Omental fat pad (tissue), 4 donors: ENCODE measurements at places on chromosomes 16 and 17. TPM values are rescaled to one million over a fixed set of nuclear protein-coding genes. Genes with fewer than 3 reads are reported as not detected.

The OR3A3 gene
- not detected for total RNA-seq

DNA sequence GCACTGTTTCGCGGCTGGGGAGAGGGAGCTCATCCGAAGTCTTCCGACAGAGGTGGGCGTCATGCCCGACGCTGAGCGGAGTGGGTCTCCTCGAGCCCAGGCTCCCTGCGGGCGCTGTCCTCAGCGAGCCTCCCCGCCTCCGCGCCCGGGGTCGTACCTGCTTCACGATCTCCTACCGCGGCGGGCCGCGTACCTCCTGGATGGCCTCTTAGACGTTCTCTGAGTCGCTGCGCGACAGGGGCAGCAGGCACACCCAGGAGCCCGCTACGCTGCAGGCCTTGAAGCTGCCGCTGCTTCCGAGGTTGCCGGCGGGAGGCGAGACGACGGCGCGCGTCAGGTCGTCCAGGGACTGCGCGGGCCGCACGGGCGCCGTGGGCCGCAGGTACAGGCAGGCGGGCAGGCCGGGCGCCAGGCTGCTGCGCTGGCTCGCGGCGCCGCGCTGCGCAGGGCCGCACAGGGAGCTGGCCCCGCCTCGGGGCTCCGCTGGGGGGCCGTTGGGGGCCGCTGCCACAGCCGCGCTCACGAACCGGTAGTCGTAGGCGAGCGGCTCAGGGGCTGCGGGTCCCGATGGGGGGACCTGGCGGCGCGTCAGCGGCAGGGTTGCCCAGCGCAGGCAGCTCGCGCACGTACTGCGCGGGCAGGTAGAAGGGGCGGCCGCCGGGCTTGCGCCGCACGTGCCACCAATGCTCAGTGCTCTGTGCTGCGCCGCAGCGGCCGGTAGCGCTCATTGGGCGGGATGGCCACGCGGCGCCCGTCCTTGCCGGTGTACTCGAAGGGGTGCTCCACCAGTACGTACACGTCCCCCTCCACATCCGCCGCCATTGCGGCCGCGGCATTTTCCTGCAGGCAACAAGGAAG lies 116.4 kb upstream of the SMURF2 start:
- no peak for DNase-seq

GRCh38 chr17:61458000-61458399 lies 5.8 kb downstream of the TBX4 start:
- DNase-seq = no peak

The SMIM22 gene
- not detected for total RNA-seq

The SMURF2 gene
- 28.1 TPM for total RNA-seq

DNA sequence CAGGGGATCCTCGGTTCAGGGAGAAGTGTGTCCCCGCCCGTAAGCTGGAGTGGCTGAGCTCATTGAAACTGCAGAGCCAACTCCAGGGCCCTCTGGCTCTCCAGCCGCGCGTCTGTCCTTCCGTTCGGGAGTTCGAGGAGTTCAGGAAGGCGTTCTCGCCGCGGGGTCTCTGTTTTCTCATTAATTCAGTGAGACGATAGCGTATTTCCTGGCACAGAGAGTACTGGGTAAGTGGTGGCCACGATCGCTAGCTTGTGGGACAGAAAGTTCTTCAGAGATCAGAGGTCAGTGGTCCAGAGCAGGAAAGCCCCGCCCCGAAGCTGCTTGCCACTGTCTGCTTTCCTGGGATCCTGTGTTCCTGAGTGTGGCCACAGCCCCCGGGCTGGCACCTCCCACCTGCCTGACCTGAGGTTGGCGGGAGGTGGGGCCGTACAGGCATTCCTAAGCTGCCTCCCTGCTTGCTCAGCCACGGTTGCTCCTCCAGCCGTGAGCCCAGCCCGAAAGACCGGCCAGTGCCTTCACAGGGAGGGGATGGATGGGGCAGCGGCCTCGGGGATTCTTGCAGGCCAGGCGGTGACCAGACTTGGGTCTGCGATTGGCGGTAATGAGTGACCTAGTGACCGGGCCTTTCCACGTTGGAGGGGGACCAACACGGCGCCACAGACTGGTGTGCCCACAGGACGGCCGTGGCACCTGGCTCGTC lies 8.9 kb downstream of the BAIAP2 start:
- DNase-seq = no peak

- DNase-seq = no peak
These were observed 239.6 kb downstream of the UTP18 start for GRCh38 chr17:51499897-51500296.

DNA sequence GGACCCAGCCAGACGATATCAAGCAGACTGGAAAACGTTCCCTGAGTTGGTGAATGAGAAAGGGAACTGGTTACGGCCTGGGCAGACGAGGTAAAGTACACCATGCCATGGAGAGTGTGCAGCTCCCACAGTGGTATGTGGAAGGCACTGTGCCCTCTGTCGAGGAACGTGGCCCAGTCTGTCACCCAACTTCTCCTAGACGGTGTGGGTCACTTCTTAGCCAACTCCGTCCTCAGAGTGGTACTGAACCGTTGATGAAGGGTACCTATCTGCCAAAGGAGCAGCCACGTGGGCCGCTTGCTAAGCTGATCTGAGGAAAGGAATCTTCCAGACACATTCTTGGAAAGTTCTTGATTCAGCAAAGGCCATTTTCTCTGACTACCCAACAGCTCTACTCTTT lies 56.0 kb upstream of the AXIN2 start:
- DNase-seq = no peak

The KRTAP1-5 gene
- not detected for total RNA-seq

The SDR42E2 gene
- total RNA-seq = not detected

DNA sequence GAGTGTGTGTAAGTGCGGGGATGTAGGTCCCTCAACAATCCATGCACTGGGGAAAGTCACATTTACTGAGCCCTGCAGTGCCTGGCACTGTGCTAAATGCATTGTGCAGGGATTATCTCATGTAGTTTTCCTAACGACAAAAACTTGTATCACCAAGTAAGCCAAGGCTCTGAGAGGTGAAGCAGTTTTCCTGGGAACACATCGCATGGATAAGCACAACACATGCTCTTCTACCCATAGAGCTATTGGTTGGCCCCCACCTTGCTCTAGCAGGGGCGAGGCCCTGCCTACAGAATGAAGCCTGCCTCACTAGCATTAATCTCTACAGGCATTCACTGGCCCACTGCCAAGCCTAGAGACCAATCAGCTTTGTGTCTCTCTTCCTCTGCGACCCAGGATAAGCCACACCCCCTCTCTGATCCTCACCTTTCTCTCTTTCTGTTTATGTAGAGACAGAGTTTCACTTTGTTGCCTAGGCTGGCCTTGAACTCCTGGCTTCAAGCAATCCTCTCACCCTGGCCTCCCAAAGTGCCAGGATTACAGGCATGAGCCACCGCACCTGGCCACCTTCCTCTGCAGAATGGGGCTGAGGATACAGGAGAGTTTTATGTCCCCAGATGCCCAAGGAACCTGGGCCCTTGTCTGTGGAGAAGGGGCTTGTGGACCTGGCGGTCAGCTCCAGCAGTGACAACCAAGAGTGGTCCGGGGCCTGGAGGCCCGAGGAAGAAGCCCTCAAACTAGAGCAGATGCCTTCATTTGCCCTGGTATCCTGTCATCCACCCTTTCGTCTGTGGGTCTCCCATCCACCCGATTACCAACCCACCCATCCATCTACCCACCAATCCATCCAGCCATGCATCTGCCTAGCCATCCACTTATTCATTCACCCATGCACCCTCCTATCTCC lies 12.8 kb downstream of the CDH16 start:
- DNase-seq = no peak

The TGFB1I1 gene
- total RNA-seq = 21.4 TPM

GRCh38 chr16:11719171-11719570 lies 23.5 kb downstream of the TXNDC11 start:
- DNase-seq = no peak

GRCh38 chr17:31907342-31907962 lies 5.9 kb upstream of the UTP6 start:
- no peak for DNase-seq

DNA sequence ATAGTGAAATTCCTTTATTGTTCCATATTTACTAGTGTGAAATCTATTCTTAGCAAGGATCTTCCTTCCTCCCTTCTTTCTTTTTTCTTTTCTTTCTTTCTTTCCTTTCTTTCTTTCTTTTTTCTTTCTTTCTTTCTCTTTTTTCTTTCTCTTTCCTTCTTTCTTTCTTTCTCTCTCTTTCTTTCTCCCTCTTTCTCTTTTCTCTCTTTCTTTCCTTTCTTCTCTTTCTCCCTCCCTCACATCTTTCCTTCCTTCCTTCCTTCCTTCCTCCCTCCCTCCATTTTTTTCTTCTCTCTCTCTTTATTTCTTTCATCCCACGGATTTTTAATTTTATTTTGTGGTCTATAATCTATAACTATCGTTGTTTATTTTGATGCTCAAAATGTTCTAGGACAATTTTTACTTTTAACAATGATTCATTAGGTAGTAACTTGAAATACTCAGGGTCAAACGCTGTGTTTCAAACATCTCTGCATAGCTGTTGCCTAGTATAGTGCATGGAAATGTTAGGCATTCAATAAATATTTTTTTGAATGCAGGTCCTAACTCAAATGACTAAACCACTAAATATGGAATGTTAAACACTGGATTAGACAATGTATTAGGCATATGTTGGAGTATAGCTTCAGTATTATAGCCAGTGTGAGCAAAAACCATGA lies 178.3 kb downstream of the MAP2K6 start:
- no peak for DNase-seq

DNA sequence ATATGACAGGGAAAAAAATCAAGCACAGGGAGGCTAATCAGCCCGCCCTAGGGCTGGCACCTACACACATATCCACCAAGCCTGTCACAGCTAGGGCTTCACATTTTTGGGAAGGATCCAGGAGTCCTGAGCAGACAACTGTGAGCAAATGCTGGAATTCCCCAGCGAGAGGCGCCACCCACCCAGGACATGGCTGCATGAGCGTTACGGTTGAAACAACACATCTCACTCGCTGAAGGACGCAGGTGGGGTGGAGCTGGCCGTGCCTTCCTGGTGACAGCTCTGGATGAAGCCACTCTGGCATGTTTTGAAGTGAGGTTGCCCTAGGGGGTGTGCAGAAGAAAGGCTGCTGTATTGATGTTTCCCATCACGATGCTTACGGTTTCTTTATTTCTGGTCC lies 315.1 kb upstream of the EEF2KMT start:
- peak; percentile 25 for DNase-seq

DNA sequence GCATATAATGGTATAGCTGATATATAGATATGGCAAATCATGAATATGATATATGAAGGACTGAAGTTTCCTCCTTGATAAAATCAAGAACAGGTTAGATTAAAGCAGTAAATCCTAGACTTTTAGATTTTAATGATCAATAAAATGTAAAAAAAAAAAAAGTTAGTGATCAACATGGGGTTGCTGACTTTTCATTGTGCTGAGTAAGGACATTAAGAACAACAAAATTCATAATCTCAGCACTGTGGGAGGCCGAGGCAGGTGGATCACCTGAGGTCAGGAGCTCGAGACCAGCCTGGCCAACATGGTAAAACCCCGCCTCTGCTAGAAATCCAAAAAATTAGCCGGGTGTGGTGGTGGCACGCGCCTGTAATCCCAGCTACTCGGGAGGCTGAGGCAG lies 10.4 kb upstream of the CHD3 start:
- no peak for DNase-seq

GRCh38 chr17:10777131-10777807 lies 26.6 kb downstream of the TMEM238L start:
- no peak for DNase-seq

DNA sequence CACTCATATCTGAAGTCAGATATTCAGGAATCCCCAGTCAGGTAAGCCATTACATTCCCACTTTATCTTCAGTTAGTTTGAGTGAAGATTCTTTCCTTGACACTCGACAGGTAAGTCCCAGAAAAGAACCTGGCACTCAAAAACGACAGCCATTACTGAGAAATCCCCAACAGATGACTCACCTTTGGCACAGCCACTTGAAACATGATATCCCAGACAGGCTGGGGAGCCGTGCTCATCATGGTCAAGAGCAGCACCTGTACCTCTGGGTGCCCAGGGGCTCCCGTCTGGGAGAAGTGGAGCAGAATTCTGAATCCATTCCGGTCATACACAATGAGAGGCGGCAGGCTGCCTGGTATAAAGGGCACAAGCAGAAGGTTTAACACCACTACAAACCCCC lies 16.8 kb upstream of the COG7 start:
- no peak for DNase-seq

DNA sequence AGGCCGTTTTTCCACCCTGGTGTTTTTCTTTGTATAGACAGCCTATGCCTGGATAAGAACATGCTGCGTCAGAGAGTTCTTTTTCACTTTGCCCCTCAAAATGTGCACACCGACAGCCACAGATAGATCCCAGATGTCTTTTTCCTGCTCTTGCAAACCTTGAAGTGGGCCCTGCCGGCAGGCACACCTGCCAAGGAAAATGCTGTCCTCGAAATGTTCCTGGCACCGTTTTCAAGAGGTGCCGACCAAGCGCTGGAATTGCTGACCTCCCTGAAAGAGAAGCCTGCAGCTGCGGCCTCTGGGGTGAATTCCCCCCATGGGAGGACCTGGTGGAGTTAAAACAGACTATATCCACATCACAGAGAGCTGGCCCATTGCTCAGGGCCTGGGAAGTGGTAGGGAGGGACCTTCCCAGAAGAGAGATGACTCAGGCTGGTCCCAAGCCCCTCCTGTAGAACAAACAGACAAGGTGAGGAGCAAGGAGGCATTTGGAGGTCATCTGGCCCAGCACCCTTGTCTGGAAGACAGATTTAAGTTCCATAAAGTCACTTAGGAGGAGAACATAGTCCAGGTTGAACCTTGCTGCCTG lies 668.1 kb downstream of the MAF start:
- DNase-seq = no peak

DNA sequence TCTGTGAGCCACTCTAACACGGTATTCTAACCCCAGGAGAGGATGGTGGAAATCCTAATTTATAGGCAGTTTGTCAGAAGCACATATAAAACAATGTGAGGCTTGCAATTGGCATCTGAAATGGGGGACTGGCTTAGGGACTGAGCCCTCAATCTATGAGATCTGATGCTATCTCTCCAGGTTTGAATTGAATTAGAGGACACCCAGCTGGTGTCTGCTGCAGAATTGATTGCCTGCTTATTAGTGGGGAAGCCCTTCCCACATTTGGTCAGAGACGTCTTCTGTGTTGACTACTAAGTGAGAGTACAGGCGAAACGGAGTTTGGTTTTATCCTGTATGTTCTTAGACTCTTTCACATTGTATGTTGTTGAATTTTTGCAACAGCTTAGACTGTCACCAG lies 13.6 kb upstream of the TMIGD1 start:
- no peak for DNase-seq
